HT-29 (cell line): ENCODE measurements at places on chromosomes 1 and 21. TPM values are rescaled to one million over a fixed set of nuclear protein-coding genes. Genes with fewer than 3 reads are reported as not detected.

Gene S100A3
- 2.6 and 4.9 TPM in 2 replicates for total RNA-seq

Gene S100A16
- total RNA-seq = 282 and 292 TPM in 2 replicates

Gene DHRS3
- 84.8 and 90.2 TPM in 2 replicates for total RNA-seq

Gene PTPN22
- total RNA-seq = 0.05 TPM in 1 of 2 replicates, not detected in the other

Gene SELP
- not detected in 2 replicates for total RNA-seq

Gene NPR1
- not detected in 2 replicates for total RNA-seq

Gene IL20
- total RNA-seq = not detected in 2 replicates

Gene NFIA
- 12.3 and 15.9 TPM in 2 replicates for total RNA-seq

Gene TFF2
- total RNA-seq = 1.5 and 3.2 TPM in 2 replicates

Gene TNNT2
- 0.13 and 0.46 TPM in 2 replicates for total RNA-seq

Gene CELA2A
- not detected in 2 replicates for total RNA-seq

Gene SLC44A5
- 2.8 and 3.3 TPM in 2 replicates for total RNA-seq

Gene RO60
- 46.4 and 62.5 TPM in 2 replicates for total RNA-seq

Gene ZCCHC17
- total RNA-seq = 15.9 and 17.7 TPM in 2 replicates

Gene TFAP2E
- total RNA-seq = 0.05 and 0.28 TPM in 2 replicates

Gene NR5A2
- 1.9 and 2.6 TPM in 2 replicates for total RNA-seq

Gene SYT14
- not detected in 2 replicates for total RNA-seq

Gene GBP2
- 5.9 and 11.0 TPM in 2 replicates for total RNA-seq

Gene TEX38
- 0.20 TPM in 1 of 2 replicates, not detected in the other for total RNA-seq

Gene LCE3D
- total RNA-seq = not detected in 2 replicates

Gene KLF17
- not detected in 2 replicates for total RNA-seq

Gene GJA8
- total RNA-seq = not detected in 2 replicates

Gene RPE65
- total RNA-seq = not detected in 2 replicates

Gene CXADR
- total RNA-seq = 17.4 and 24.7 TPM in 2 replicates

Gene C4BPA
- total RNA-seq = 0.18 and 1.1 TPM in 2 replicates

Gene DYNLT4
- total RNA-seq = 3.4 and 10.4 TPM in 2 replicates

Gene FCGR1A
- not detected in 2 replicates for total RNA-seq

Gene SPRR2D
- not detected in 2 replicates for total RNA-seq

Gene PBX1
- total RNA-seq = 5.1 and 11.1 TPM in 2 replicates

Gene CASP9
- 15.7 and 18.0 TPM in 2 replicates for total RNA-seq

Gene RIMS3
- total RNA-seq = 0.05 TPM in 1 of 2 replicates, not detected in the other

Gene C1orf185
- total RNA-seq = not detected in 2 replicates

Gene TAF1A
- 4.8 and 5.3 TPM in 2 replicates for total RNA-seq

Gene DNAI4
- total RNA-seq = 0.68 and 1.4 TPM in 2 replicates

Gene SV2A
- 0.08 TPM in 1 of 2 replicates, not detected in the other for total RNA-seq

Gene MROH9
- not detected in 2 replicates for total RNA-seq

Gene LDLRAD1
- not detected in 2 replicates for total RNA-seq

Gene DUSP12
- 48.9 and 52.2 TPM in 2 replicates for total RNA-seq

Gene AMPD1
- not detected in 2 replicates for total RNA-seq

Gene QSOX1
- 95.9 and 99.4 TPM in 2 replicates for total RNA-seq

Gene SFT2D2
- 15.8 and 15.9 TPM in 2 replicates for total RNA-seq

Gene SNRNP40
- total RNA-seq = 221 and 257 TPM in 2 replicates

Gene GBP4
- total RNA-seq = 0.23 and 0.47 TPM in 2 replicates

Gene CYYR1
- total RNA-seq = not detected in 2 replicates

Gene TMEM269
- total RNA-seq = 0.03 TPM in 1 of 2 replicates, not detected in the other

Gene NOS1AP
- total RNA-seq = 2.3 and 9.0 TPM in 2 replicates

Gene KCNE2
- 0.71 TPM in 1 of 2 replicates, not detected in the other for total RNA-seq

Gene COL16A1
- total RNA-seq = 31.0 and 37.5 TPM in 2 replicates

Gene LRRC8B
- total RNA-seq = 5.0 and 11.5 TPM in 2 replicates

Gene CHI3L1
- total RNA-seq = not detected in 2 replicates

Gene KRTAP12-4
- not detected in 2 replicates for total RNA-seq

Gene IQGAP3
- 55.3 and 61.7 TPM in 2 replicates for total RNA-seq

Gene PCP4L1
- not detected in 2 replicates for total RNA-seq

Gene TEDDM1
- not detected in 2 replicates for total RNA-seq

Gene CD5L
- not detected in 2 replicates for total RNA-seq

Gene LEMD1
- 3.8 and 7.1 TPM in 2 replicates for total RNA-seq

Gene AMY1A
- not detected in 2 replicates for total RNA-seq
